Naive B cell (primary cell): ENCODE measurements at places on chromosomes 1 and 21. TPM values are rescaled to one million over a fixed set of nuclear protein-coding genes. Genes with fewer than 3 reads are reported as not detected.

DNA sequence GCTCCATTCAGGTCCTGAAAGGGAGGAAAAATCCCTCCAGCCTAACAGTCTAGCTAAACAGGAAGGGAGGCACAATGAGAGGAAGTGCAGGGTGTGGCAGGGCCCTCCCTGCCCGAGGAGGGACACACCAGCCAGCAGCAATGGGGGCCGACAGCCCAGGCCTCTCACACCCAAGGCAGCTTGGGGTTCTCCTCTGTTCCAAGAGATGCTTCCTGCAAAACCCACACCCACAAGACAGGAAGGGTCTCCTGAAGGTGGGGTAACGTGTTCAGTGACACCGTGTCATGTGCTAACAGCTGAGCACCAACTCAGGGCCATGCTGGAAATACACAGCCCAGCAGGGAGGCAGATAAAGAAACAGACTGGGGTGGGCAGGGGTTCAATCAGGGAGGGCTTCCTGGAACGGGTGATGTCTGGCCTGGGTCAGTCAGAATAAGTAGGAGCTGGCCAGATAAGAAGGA, 10.2 kb downstream of the ECE1 start:
- no peaks in the 10 kb centered on the region for H3K36me3 ChIP-seq

- peaks cover 8% of the 10 kb centered on the region for H3K36me3 ChIP-seq
- peaks cover 77% of the 10 kb centered on the region for H3K27me3 ChIP-seq
- peaks cover 18% of the 10 kb centered on the region for H3K4me1 ChIP-seq
- no peak overlapping the region for H3K27ac ChIP-seq
Measured at GRCh38 chr21:38989745-38990423, 184.2 kb downstream of the ETS2 start.

DNA sequence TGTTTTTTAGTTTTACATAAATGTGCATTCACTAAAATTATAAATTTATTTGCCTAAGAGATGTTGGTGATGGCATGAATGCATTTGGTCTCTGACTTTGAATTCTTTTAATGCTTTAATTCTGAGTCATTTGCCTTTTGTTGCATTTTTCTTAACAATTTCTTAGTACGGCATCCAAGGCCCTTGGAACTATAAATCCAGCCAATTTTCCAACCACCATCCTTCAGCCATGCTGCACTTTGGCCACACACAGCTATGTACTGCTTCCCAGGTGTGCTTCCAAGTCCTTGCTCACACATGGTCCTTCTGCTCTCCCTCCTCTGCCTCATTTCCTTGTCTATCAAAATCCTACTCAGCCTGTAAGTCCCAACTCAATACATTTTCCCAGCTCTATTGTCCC, 161.0 kb downstream of the DHRS3 start:
- no peak overlapping the region for H3K27ac ChIP-seq
- H3K36me3 ChIP-seq, result peaks cover 26% of the 10 kb centered on the region
- H3K4me3 ChIP-seq, result no peak overlapping the region
- no peak for DNase-seq
- H3K27me3 ChIP-seq, result no peaks in the 10 kb centered on the region
- peaks cover 26% of the 10 kb centered on the region for H3K4me1 ChIP-seq

GRCh38 chr1:208027861-208028260, 116.9 kb upstream of the CD34 start:
- no peak for DNase-seq
- peaks cover 2% of the 10 kb centered on the region for H3K36me3 ChIP-seq
- no peak overlapping the region for H3K4me3 ChIP-seq
- no peaks in the 10 kb centered on the region for H3K27me3 ChIP-seq

DNA sequence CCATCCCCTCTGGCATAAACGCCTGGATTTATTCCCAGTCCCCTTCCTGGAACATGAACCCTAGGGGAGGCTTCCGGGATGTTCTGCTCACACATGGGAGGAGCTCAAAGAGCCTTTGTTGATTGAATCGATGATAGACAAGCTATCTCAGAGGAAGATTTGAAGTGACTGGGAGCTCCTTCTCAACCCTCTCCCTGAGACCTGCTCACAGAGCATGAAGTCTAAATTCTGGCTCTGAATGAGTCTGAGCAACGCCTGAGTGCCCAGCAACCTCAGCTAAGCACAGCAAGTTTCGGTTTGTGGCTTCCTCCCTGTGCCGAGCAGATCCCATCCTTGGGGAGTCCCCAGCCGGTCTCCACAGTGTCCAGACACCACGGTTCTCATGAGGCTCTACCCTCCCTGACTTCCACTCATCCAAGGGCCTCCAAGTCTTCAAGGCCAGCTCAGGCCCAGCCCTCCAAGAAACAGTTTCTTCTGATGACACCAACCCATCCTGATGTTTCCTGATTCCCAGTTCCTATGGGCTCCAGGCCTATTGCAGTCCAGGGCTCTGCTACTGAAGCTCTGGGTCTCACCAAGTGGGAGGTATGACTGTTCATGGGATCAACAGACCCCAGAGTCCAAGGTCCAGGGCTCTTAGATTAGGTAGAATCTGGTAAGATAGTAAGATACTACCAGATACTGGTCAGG, 190.8 kb downstream of the DYRK1A start:
- DNase-seq, result no peak
- peaks cover 9% of the 10 kb centered on the region for H3K4me1 ChIP-seq
- H3K27me3 ChIP-seq, result peaks cover 18% of the 10 kb centered on the region
- peaks cover 8% of the 10 kb centered on the region for H3K36me3 ChIP-seq
- no peak overlapping the region for H3K27ac ChIP-seq

The WNT3A gene
- polyA plus RNA-seq, result not detected

The RGSL1 gene
- not detected for polyA plus RNA-seq
